ENCODE measurements at places on chromosomes 4 and X. TPM values are rescaled to one million over a fixed set of nuclear protein-coding genes. Genes with fewer than 3 reads are reported as not detected.

- no peak for DNase-seq
- no peaks in the 10 kb centered on the region for H3K4me1 ChIP-seq
- peaks cover 6% of the 10 kb centered on the region for H3K36me3 ChIP-seq
Observed at GRCh38 chr4:146063143-146063542, 112.4 kb upstream of the LSM6 start.

DNA sequence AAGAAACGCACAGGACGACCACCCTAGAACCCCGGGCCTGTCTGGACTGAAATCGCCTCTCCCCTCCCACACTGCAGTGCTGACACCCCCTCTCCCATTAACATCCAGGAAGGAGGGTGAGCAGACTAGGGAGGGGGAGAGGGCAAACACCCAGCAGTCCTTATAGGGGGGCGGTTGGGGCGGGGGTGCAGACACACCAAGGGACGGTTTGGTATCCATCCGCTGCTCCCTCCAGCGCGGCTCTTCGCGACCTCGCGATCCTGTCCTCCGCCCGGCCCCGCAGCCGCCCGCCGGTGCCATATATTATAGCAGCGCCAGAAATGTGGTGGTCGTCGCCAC is 411 bp upstream of the GPRASP1 start:
- no peaks in the 10 kb centered on the region for H3K4me1 ChIP-seq
- no peak overlapping the region for H3K4me3 ChIP-seq
- no peak for DNase-seq
- no peak overlapping the region for H3K27ac ChIP-seq
- H3K36me3 ChIP-seq, result no peaks in the 10 kb centered on the region
- peaks cover 3% of the 10 kb centered on the region for H3K27me3 ChIP-seq

- peaks cover 5% of the 10 kb centered on the region for H3K36me3 ChIP-seq
- no peak for DNase-seq
- H3K27me3 ChIP-seq, result no peaks in the 10 kb centered on the region
Observed at GRCh38 chr4:165711436-165711835, 161.6 kb upstream of the TLL1 start.

GRCh38 chrX:108090491-108091263 is 665 bp downstream of the PSMD10 start:
- peak; percentile 19 for DNase-seq
- peaks cover 51% of the 10 kb centered on the region for H3K27me3 ChIP-seq
- H3K4me3 ChIP-seq, result no peak overlapping the region
- no peak overlapping the region for H3K27ac ChIP-seq

- H3K4me1 ChIP-seq, result no peaks in the 10 kb centered on the region
- H3K36me3 ChIP-seq, result no peaks in the 10 kb centered on the region
- DNase-seq, result peak; percentile 32
- H3K27me3 ChIP-seq, result peaks cover 20% of the 10 kb centered on the region
- no peak overlapping the region for H3K27ac ChIP-seq
- no peak overlapping the region for H3K4me3 ChIP-seq
Observed at GRCh38 chrX:114508756-114509155, 75.1 kb upstream of the HTR2C start.

- no peak overlapping the region for H3K27ac ChIP-seq
- H3K4me3 ChIP-seq, result no peak overlapping the region
- H3K36me3 ChIP-seq, result peaks cover 26% of the 10 kb centered on the region
- no peaks in the 10 kb centered on the region for H3K4me1 ChIP-seq
Observed at GRCh38 chr4:103050736-103051436, 25.7 kb downstream of the SLC9B2 start.

GRCh38 chr4:146288193-146288592 is 73.9 kb downstream of the REELD1 start:
- no peak overlapping the region for H3K27ac ChIP-seq
- H3K36me3 ChIP-seq, result no peaks in the 10 kb centered on the region
- H3K27me3 ChIP-seq, result no peaks in the 10 kb centered on the region
- no peak for DNase-seq
- H3K4me1 ChIP-seq, result no peaks in the 10 kb centered on the region

Gene ACSL1
- total RNA-seq, result 105 TPM

Gene PPP2R2C
- total RNA-seq, result 7.5 TPM

Gene DIPK2B
- total RNA-seq, result not detected

Gene SUPT20HL1
- not detected for total RNA-seq
